ENCODE measurements at places on chromosomes 7 and 10.

DNA sequence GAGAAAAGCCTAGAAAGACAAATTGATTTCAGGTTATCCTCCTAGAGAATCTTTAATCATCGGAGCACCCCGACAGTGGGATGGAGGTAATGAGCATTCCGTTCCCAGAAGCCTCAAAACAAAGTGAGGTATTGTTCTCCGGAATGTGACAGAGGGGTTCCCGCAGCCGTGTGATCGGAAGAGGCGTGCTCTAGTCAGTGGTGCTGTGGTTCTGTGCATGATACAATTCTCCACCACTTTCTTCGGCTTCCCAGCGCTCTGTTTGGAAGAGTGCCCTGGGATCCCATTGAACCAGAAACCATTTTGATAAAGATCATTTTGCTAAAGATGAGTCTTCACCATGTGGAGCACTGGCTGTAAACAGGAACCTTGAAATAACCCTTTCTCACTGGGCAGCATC, 434.6 kb downstream of the PAXIP1 start:
- no peak for DNase-seq

DNA sequence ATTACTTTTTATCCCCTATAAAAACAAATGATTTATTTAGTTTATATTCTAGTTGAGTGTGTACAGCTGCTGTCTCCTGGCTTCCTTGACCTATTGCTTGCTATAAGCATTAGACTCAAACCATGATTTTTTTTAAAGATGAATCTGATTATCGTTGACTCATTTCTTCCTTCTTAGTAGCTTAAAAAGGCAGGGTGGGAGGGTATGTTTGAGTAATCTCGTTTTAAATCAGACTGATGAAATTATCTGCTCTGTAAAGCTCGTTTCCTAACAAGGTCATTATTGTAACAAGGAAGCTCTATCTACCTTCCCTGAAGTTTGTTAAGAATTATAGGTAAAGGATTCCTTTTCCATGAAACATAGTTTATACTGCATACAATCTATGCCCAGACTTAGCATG, 276.3 kb upstream of the KCND2 start:
- DNase-seq = no peak

GRCh38 chr10:17562614-17563013, 54.6 kb downstream of the HACD1 start:
- peak; percentile 75 for DNase-seq

- no peak for DNase-seq
Observed at GRCh38 chr10:19789607-19790006, 26.6 kb upstream of the PLXDC2 start.

GRCh38 chr10:126131341-126131740, 235.0 kb downstream of the FANK1 start:
- no peak for DNase-seq

- no peak for DNase-seq
Observed at GRCh38 chr10:29270883-29271282, 18.0 kb upstream of the LYZL1 start.

DNA sequence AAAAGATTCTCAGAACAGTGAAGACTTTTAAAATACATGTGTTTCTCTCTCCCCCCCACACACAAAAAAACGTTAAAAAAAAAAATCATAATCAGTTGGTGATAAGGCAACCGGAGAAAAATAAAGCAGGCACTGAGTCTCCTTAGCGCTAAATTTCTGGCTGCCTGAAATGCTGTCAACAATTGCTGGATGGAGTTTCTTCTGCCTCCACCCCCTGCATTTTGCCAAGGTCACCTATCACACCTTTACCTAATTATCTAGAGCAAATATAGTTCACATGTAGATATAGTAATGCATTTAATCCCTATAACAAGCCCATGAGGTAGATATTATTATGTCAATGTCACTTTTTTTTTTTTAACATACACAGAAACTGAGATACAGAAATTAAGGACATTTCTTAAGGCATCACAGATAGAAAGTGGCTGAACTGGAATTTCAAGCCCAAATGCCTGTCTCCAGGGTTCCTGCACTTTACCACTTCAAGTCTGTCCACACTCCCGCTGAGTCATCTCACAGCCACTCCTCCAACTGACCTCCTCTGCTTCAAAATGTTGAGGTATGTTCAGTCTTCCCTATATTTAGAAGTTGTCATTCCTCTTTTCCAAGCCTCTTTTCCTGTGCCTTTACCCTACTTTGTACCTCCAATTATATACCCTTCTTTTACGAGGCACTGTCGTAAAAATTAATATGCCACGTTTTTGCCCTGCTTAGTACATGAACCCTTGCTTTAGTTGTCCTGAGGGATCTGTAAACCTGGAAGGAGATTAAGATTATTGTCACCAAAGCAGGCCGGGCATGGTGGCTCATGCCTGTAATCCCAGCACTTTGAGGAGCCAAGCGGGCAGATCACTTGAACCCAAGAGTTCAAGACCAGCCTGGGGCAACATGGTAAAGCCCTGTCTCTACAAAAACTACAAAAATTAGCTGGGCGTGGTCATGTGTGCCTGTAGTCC, 72.8 kb upstream of the MPP7 start:
- no peak for DNase-seq

Data from DMS 273 treated with DMSO at 0.1 percent for 48 hours (cell line).